ENCODE measurements at places on chromosomes 16 and 17.

DNA sequence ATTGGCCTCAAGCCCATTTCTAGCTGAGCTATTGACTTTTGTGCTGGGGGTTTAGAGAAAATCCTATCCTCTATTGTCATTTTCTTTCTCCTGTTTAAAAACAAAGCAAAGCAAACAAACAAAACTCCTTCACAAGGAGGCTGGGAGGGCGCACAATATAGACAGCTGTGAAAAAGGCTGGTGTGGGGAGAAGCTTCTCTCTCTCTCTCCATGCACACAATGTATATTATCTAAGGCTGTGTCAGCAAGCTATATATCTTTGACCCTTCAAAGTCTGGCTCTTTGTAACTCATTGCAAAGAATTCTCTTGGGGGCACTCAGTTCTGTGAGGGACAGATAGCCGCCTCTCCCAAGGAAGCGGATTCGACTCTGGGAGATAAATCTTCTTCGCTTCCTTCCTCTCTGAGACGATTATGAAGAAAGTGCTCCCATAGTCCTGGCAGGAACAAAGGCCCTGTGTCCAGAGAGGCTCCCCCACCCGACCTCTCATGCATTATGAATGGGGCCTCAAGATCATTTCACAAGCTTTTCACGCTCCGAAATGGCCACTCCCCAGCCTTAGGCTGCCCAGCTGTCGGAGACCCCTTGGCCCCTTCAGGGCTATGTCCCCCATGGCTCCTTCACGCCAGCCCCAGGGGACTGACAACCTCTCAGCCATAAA lies 33.2 kb upstream of the MEAK7 start:
- DNase-seq: no peak

GRCh38 chr16:71230122-71230845 lies at the start of gene HYDIN:
TSS of gene HYDIN (minus strand) at chr16:71230722. CDS start at chr16:71186895, 43,827 bp downstream.
- peak; percentile 22 for DNase-seq

GRCh38 chr16:13435415-13435814 lies 484.5 kb upstream of the ERCC4 start:
- DNase-seq: no peak

DNA sequence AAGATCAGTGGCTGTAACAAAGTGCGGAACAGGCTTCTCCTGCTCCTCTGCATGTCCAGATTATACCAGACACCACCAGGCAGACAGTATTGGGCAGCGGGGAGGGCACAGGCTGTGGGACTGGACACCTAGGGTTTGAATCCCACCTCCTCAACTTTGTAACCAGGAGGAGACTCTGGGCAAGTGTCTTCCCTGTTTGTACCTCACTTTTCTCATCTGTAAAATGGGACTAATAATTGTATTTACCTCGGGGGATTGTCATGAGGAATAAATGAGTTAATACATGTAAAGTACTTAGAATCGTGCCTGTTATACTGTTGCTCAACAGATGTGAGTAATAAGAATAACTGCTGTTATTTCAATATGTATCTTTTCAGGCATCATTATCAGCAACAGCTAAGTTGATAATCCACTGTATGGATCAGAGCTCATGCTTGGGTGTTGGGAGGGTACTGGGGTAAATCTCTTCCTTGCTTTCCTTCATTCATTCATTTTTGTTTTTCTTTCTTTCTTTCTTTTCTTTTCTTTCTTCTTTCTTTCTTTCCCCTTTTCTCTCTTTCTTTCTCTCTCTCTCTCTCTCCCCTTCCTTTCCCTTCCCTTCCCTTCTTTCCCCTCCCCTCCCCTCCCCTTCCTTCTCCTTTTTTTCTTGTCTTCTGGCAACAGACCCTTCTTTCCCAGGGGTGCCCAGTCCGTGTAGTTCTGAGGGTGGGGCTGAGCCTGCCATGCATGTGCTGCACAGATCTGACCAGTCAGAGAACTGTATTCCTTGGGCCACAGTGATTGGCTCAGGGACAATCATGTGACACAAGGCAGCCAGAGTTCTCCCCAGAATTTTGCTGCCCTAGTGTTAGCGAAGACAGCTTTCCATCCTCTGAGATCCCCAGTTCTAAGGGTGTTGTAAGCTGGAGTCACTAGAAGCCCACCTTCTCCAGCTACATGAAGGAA lies 25.3 kb upstream of the BRD7 start:
- no peak for DNase-seq

GRCh38 chr17:29058391-29058790 lies 15.4 kb downstream of the PIPOX start:
- no peak for DNase-seq

GRCh38 chr17:80695979-80696378 lies 151.3 kb downstream of the RPTOR start:
- no peak for DNase-seq

DNA sequence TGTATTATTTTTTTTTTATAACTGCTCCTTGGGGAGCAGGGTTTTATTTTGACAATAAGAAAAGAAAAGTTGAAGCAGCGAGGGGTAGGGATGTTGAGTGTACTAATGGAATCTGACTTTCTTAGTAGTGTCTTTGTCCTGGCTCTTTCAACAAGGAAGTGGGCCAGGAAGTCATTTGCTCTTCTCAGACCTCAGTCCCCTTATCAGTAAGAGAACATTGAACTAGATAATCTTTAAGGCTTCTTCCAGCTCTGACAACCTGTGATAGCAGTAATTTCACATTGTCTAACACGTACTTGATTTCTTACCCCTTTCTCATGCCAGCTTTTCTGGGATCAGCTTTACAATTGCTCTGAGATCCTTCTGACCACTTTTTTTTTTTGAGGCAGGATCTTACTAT lies 8.3 kb downstream of the LIG3 start:
- no peak for DNase-seq

GRCh38 chr16:11669380-11670146 lies 1.3 kb downstream of the SNN start:
- DNase-seq: peak; percentile 38

GRCh38 chr16:87316923-87317749 lies at the start of gene C16orf95:
TSS of gene C16orf95 (minus strand) at chr16:87317392. CDS start at chr16:87317242, 150 bp downstream.
- DNase-seq: peak; percentile 96

- DNase-seq: no peak
Observed at GRCh38 chr17:13460261-13461000, 141.3 kb downstream of the HS3ST3A1 start.

- no peak for DNase-seq
Observed at GRCh38 chr17:17648762-17649161, 32.5 kb upstream of the RAI1 start.

GRCh38 chr17:18166894-18167293 lies 16.7 kb upstream of the ALKBH5 start:
- no peak for DNase-seq

DNA sequence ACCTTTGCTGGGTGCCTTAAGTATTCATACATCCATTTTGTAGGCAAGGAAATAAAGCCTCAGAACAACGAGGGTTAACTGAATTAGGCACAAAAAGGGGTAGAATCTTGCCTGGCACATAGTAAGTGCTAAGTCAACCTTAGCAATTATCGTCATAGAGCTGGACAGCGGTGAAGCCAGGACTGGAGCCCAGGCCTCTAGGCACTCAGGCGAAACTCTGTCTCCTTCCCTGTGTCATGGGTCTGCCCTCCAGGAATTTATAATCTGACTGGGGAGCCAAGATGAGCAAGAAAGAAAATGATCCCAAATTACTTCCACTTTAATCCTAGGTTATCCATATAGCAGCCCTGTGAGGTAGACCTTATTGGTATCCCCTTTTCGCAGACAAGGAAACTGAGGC lies 61.4 kb downstream of the KATNIP start:
- DNase-seq: no peak

GRCh38 chr17:81891303-81891552 lies 158 bp downstream of the ALYREF start:
- no peak for DNase-seq

GRCh38 chr16:16092925-16093627 lies 130.2 kb downstream of the ABCC6 start:
- no peak for DNase-seq

- DNase-seq: no peak
Observed at GRCh38 chr17:41957031-41957868, 9.3 kb upstream of the CNP start.

DNA sequence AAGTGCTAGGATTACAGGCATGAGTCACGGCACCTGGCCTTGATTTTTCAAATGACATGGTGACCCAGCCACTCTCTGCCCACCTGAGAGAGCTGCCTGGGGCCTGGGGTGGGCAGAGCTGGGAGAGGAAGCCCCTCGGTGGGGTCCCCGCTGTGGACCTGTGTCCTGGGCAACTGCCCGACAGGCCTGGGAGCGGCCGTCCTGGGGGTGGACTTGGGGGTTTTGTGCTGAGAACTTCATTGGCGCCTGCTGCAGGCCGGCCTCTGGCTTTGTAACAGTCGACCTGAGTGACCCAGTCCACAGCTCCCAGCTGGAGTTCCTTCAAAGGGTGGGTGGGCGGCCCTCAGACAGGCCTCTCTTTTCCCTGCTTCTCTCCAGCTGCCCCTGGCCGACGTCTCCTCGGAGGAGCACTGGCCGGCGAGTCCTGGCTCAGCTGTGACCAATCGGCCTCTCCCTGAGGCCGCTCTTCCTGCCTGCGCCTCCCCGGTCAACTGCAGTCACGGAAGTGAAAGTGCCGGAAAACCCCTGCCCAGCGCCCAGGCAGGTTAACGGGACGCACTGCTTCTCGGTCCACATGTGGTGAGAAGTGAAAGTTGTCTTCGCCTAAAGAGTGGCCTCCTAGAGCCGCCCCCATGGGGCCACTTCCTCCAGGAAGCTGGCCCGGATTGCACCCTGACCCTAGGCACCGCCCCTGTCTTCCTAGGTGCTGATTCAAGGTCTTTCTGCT lies 5.5 kb downstream of the CBFA2T3 start:
- DNase-seq: no peak

DNA sequence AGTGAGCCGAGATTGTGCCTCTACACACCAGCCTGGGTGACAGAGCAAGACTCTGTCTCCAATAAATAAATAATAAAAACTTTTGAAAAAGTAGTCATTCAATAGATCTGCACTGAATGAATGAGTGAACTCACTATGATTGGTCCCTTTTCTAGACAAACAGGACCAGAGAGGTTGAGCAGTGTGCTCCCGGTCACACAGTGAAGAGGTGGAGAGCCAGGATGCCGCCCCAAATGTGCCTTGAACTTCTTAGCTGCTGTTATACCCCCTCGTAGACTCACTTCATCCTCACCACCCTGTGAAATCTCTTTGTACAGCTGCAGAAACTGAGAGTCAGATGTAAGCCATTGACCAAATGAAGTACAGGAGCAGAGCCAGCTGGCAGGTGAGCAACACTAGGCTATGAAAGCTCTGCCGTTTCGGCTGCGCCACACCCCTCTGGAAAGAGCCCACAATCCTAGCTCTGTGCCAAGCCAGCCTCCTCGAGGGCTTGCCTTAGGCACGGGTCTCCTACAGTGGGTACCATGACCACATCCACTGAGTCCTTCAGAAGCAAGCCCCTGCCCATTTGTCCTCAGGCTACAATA lies 7.8 kb upstream of the KIAA0513 start:
- DNase-seq: no peak

DNA sequence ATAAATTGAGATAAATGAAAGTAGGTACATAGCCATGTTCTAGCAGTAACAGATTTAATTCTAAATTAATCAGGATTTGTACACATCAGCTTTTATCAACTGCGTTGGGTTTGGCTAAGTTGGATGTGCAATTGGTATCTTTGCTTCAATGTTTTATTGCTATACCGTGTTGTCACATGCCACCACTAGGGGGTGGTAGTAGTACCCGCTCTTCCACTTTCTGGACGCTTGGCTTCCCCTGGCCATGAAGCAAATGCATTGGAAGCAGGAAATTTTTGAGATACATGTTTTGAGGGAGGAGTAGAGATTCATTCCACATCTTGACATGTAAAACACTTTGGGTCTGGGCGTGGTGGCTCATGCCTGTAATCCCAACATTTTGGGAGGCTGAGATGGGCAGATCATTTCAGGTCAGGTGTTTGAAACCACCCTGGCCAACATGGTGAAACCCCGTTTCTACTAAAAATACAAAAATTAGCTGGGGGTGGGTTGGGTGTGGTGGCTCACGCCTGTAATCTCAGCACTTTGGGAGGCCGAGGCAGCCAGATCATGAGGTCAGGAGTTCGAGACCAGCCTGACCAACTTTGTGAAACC lies 58.6 kb downstream of the EMP2 start:
- DNase-seq: peak; percentile 25

DNA sequence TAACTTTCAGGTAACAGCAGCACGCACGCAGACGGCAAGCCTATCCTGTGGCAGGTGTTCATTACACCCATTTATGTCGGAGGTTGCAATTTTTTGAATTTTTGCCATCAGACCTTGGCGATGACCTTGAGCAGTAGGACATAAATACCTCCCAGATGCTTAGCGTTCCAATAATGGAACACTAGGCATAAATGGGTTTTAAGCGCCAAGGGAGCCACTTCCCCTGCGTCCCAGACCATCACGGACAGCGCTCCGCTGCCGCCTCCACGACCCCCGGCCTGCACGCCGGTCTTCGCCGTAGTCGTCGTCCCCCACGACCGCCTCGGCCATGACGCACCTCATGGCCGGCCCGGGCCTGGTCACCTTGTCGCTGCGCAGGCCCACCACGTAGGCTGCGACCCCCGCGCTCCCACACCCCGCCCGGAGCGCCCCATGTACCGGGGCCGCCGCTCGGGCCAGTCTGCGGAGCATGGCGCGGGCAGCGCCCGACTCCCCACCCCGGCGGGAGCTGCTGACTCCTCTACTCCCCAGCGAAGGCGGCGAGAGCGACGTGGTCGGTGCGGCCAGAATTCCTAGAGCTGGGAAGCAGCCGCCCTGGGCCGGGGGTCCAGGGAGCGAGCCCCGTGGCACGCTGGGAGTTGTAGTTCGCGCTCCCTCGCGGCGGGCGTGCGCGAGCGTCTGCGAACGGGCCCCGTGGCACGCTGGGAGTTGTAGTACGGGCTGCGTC lies 22.7 kb downstream of the TMEM235 start:
- peak; percentile 85 for DNase-seq

DNA sequence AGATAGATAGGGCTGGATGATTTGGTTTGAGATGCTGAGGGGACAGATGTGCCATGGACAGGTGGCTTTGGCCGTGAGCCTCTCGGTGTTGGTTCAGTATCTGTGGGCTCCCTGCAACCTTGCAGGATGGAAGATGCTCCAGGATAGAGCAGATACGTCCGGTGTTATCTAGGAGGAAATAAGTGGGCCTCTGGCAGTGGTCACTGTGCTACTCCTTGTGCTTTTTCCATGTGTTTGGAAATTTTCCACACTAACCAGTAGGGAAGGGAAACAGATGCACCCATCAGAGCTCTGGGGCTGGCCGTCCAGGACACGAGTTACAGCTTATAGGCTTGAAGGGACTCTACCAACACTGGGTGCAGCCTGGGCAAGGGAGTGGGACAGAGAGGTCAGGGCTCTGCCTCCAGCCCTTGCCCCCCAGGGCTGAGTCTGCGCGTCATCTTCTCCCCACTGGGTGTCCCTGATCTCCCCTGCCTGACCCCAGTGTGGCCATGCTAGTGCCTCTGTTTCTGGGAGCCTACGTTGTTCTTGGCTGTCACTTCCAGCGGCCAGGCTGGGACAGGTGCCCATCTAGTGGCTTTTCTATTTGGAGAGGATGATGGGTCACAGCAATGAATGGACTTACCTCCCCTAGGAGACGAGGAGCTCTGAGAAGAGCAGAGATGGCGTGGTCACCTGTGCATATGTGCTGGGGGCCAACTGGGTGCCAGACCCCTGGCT lies 166.9 kb downstream of the SEC14L1 start:
- no peak for DNase-seq

- DNase-seq: peak; percentile 54
Observed at GRCh38 chr17:48728232-48729231, at the start of gene HOXB13. TSS of gene HOXB13 (minus strand) at chr17:48728750. CDS start at chr17:48728593, 157 bp downstream.

GRCh38 chr16:85172455-85173145 lies 60.3 kb upstream of the CIBAR2 start:
- no peak for DNase-seq

- DNase-seq: peak; percentile 84
Observed at GRCh38 chr16:2983706-2984136, 3.5 kb upstream of the PKMYT1 start.

All from stimulated activated naive CD8-positive, alpha-beta T cell treated with anti-CD3 and anti-CD28 coated beads, Interleukin-15, Interleukin-2, amounts not matched to agents 100 U/mL and 50 U/mL, for 24 hours (primary cell).